WTC11 (cell line): ENCODE measurements at places on chromosomes 13 and 19. TPM values are rescaled to one million over a fixed set of nuclear protein-coding genes. Genes with fewer than 3 reads are reported as not detected.

KLK2 gene
- 0.18 to 0.46 TPM in 2 of 3 replicates, not detected in the other for total RNA-seq

DNA sequence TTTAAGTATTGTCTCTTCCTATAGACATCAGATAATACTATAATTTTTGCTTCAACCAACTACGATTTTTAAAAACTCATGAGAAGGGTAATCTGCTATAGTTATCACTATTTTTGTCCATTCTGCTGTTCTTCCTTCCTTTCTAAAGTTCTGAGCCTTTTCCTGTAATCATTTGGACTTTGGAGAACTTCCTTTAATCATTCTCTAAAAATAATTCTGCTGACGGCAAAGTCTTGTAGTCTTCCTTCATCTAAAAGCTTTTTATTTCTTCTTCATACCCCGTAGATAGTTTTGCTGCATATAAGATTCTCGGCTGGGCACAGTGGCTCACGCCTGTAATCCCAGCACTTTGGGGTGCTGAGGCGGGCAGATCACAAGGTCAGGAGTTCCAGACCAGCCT, 5.1 kb upstream of the FCGBP start:
- 0 out of 2 replicates have a peak, but pooled peaks cover 12% of the 10 kb centered on the region for H3K4me1 ChIP-seq
- H3K36me3 ChIP-seq: no peaks in the 10 kb centered on the region
- H3K4me3 ChIP-seq: no peak overlapping the region
- H3K27me3 ChIP-seq: peaks cover under 1% of the 10 kb centered on the region

VMAC gene
- 2.5 to 3.3 TPM (median 3.3 TPM) in 3 replicates for total RNA-seq

DNA sequence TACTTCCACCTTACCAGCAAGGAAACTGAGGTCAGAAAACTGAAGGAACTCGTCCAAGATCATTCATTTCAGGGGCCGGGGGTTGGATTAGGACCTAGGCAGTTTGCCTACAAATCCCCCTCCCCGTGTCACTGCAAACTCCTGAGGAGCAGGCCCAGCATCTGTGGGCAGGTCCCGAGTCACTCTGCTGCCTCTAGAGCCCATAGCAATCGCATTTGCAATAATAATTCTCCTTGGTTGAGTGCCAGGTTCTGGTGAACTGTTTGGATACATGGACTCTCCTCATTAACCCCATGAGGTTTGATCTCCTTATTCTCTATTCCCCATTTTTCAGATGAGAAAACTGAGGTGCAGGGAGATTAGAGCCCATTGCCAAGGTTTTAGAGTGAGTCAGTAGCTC, 903 bp downstream of the PIN1 start:
- no peaks in the 10 kb centered on the region for H3K27me3 ChIP-seq
- H3K36me3 ChIP-seq: peaks cover 13% of the 10 kb centered on the region
- peak overlapping the region; percentile 56 for H3K27ac ChIP-seq

SHD gene
- total RNA-seq: 2.0 to 3.6 TPM (median 3.4 TPM) in 3 replicates

DNA sequence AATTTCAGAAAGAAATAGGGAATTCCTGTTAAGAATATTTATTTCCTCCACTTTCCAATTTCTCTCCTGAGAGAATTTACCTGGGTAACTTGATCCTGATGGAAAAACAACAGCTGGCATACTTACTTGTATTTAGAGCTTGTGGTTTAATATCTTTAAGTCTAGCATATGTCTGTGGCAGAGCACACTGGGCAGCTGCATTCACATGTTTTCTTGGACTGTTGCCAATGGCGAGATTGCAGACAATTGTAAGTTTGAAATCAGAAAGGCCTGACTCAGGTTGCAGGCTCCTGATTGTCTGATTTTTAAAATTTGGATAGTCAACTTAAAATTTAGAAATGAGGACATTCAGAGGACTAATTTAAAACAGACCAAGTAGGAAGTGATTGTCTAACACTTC, 66.9 kb downstream of the NHLRC3 start:
- no peaks in the 10 kb centered on the region for H3K36me3 ChIP-seq
- no peak for DNase-seq
- no peak overlapping the region for H3K4me3 ChIP-seq

GRCh38 chr19:10372690-10373089, 7.7 kb downstream of the TYK2 start:
- no peak overlapping the region for H3K4me3 ChIP-seq
- no peak for DNase-seq
- H3K36me3 ChIP-seq: peaks cover 23% of the 10 kb centered on the region
- no peak overlapping the region for H3K27ac ChIP-seq
- H3K4me1 ChIP-seq: no peaks in the 10 kb centered on the region

GRCh38 chr13:78521091-78521490, 82.3 kb downstream of the POU4F1 start:
- no peaks in the 10 kb centered on the region for H3K4me1 ChIP-seq
- H3K27ac ChIP-seq: no peak overlapping the region
- 0 out of 2 replicates have a peak, but pooled peaks cover 4% of the 10 kb centered on the region for H3K27me3 ChIP-seq
- no peak for DNase-seq

RINL gene
- total RNA-seq: 12.6 to 14.6 TPM (median 14.5 TPM) in 3 replicates

APC2 gene
- total RNA-seq: 1.0 to 1.4 TPM (median 1.1 TPM) in 3 replicates

ZNF324 gene
- total RNA-seq: 5.1 to 5.9 TPM (median 5.7 TPM) in 3 replicates

DNA sequence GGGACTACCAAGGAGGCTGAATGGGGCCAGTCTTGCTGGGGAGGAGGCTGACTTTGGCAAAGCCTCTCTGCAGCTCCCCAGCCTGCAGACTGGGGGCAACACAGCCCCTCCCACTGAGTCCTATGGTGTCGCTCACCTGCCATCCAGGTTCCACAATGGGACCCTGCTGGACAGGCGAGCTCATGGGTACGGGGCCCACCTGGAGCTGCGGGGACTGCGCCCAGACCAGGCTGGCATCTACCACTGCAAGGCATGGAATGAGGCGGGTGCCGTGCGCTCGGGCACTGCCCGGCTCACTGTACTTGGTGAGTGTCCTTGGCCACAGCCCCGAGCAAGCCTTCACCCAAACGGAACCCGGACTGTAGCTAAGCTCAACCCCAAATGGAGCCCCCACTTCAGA, 5.0 kb downstream of the CILP2 start:
- no peaks in the 10 kb centered on the region for H3K36me3 ChIP-seq
- H3K4me3 ChIP-seq: no peak overlapping the region
- DNase-seq: no peak
- H3K27ac ChIP-seq: no peak overlapping the region
- H3K4me1 ChIP-seq: peaks cover 6% of the 10 kb centered on the region
